ENCODE measurements at places on chromosomes 6 and 20. TPM values are rescaled to one million over a fixed set of nuclear protein-coding genes. Genes with fewer than 3 reads are reported as not detected.

- H3K36me3 ChIP-seq: no peaks in the 10 kb centered on the region
- H3K27ac ChIP-seq: no peak overlapping the region
- no peak overlapping the region for H3K4me3 ChIP-seq
Observed at GRCh38 chr6:108535114-108535742, 25.5 kb upstream of the FOXO3 start.

DNA sequence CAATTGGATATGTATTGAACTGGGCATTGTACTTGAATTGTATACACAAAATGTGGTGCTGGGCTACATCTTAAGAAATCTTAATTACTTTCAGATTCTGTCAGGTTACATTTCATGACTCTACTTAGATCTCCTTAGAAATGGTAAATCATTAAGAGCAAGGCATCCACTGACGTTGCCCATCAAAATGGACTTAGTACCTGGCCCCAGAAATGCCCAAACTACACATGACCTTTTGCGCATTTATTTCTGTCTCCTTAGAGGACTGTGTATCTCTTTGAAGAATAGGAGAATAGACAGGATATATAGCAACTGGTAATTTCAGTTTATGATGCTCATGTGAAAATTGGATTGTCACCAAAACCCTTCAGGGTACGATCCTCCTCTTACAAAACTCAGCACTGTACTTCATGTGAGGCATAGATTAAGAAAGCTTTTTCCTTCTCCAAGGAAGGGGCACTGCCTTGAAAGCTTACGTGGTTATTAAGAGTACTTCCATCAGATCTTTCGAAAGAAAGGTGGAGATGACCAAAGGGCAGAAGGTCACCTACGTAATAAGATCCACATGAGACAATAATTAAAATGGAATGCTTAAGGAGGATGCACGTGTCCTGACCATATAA is 61.4 kb upstream of the BMP2 start:
- no peak overlapping the region for H3K4me3 ChIP-seq
- no peaks in the 10 kb centered on the region for H3K4me1 ChIP-seq
- no peaks in the 10 kb centered on the region for H3K36me3 ChIP-seq
- no peaks in the 10 kb centered on the region for H3K27me3 ChIP-seq
- H3K27ac ChIP-seq: no peak overlapping the region

DNA sequence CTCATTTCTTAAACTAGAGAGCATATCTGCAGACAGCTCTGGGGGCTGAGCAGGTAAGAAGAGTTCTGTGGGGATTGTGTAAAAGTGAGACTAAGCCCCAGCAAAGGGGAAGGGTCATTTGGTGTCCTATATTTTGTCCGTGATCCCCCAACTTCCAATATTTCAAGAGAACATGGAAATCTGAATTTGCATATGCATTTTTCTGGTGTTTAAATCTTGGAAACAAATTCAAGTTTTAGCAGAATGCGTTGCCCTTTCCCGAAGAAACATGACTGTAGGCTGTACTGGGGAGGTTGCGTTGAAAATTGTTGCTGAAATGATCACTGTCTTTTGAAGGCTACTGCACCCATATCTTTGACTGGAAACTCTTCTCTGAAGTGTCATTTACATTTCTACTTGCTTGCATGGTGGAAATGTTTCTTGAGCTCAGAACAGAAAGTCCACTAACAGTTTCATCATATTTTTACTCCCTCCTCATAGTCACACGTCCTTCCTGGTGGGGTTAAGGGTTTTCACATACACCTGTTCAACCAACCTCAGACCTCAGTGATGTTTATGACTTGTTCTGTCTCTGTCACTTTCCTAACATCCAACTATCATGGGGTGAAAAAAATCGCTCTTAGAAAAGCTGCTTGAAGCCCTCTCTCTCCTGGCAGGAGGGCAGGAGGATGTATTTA is 140.3 kb downstream of the BCAS1 start:
- H3K4me1 ChIP-seq: peaks cover 37% of the 10 kb centered on the region
- H3K4me3 ChIP-seq: no peak overlapping the region
- peak overlapping the region; percentile 35 for H3K27ac ChIP-seq
- no peaks in the 10 kb centered on the region for H3K36me3 ChIP-seq

Gene SIRPD
- not detected for total RNA-seq

Gene SERPINB6
- 36.2 TPM for total RNA-seq
